ENCODE measurements at places on chromosomes 7 and 10.

DNA sequence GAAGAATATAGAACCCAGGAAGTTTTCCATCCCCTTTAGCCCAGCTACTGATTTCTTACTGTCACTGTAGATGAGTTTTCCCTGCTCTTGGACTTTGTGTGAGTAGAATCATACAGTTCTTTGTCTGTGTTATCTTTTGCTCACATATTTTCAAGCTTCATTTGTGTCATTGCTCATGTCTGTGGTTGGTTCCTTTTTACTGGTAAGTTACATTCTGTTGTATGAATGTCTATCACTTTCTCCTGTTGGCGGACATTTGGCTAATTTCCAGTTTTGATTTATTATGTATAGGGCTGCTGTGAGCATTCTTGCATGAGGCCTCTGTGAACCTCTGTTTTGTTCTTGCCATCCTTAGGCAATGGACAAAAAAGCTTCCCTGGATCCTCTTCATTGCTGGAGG is 5.3 kb downstream of the GLRX3 start:
- DNase-seq = no peak

- no peak for DNase-seq
Observed at GRCh38 chr7:34756691-34757090, 98.7 kb downstream of the NPSR1 start.

- no peak for DNase-seq
Observed at GRCh38 chr7:76065016-76065612, 17.2 kb downstream of the MDH2 start.

GRCh38 chr10:114458955-114459354 is 54.7 kb upstream of the AFAP1L2 start:
- no peak for DNase-seq

DNA sequence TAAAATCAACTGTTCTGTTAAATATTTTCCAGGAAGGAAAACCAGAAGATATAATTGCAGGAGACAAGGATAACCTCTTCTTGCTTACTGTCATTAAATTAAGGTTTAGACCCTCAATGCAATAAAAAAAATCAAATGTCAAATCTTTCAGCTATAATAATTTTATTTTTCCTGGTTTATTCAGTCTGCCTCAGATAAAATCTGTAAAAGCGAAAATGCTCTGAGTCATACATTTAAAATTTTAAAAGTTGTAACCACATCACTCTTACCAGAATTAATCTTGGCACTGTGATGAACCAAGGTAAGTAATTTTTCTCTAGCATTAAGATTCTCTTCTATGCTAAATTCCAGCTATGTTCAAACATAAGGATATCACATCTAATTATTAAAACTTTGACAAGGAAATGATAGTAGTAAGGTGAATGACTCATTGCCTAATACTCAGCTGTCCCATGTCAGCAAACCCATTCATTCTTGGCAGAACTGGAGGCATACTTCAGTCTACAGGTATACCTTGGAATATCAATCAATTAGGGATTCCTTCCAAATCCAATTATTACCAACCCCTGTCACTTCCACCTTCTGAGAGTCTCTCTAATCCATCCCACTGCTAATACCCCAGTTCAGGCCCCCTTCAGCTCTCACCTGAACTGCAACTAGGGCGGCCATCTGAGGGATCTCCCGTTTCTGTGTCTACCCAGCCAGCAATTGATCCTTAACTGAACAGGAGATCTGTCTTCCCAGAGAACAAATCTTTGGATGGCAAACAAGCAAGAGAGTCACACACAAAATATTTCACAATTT is 434.1 kb downstream of the GRM8 start:
- DNase-seq = no peak

GRCh38 chr7:76506081-76506440 is 4.3 kb upstream of the UPK3B start:
- DNase-seq = no peak

- DNase-seq = no peak
Observed at GRCh38 chr10:129280155-129280502, 186.9 kb upstream of the MGMT start.

- peak; percentile 33 for DNase-seq
Observed at GRCh38 chr7:36280840-36281812, 108.5 kb upstream of the ANLN start.

DNA sequence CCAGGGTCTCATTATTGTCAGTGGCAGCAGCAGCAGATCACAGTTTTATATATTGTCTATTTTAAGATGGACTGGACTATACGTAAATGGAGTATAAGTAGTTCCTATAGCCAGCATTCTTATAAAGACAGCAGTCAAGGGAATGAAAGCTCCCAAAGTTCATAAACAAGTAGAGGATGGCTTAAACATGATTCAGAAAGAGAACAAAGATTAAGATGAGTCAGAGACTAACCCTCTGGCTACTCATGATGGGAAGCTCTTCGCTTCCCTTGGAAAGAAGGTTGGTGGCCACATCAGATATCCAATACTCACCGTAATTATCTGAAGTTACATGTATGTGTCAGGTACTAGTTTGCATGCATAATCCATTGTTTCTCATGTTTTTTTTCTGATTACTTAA is 277.0 kb downstream of the INHBA start:
- no peak for DNase-seq

DNA sequence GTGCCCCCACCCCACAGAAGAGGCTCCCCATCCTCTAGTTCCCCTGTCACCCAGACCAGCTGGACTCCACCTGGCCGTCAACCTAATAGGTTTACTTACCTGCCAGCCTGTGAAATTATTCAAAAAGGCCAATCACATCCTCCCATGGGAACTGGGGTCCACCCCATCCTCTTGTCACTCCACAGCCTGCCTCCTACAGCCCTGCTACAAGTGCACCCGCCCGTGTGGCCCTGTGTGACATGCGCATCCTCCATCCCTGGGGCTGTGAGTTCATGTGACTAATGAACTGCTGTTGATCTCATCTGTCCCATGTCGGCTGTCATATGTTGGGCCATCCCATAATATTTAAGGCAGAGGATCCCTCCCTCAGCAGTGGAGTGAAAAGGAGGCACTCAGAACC is 39.4 kb downstream of the AOC1 start:
- no peak for DNase-seq

- DNase-seq = no peak
Observed at GRCh38 chr7:41652267-41652666, 50.6 kb downstream of the INHBA start.

DNA sequence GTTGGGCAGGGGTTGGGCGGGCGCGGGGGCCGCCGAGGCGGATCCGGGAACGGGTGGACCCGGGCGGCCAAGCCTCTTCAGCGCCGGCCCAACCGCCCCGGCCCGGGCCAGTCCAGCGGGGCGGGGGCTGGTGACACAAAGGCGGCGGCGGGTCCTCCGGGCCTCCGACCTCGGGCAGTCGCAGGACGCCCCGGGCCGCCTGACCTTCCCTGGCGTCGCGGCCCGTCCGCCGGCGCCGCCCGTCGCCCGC is 54.2 kb downstream of the METTL2B start:
- DNase-seq = no peak

GRCh38 chr10:86449926-86450558 is 71.5 kb downstream of the WAPL start:
- no peak for DNase-seq

GRCh38 chr10:1324903-1325302 is 268.7 kb downstream of the WDR37 start:
- DNase-seq = no peak

DNA sequence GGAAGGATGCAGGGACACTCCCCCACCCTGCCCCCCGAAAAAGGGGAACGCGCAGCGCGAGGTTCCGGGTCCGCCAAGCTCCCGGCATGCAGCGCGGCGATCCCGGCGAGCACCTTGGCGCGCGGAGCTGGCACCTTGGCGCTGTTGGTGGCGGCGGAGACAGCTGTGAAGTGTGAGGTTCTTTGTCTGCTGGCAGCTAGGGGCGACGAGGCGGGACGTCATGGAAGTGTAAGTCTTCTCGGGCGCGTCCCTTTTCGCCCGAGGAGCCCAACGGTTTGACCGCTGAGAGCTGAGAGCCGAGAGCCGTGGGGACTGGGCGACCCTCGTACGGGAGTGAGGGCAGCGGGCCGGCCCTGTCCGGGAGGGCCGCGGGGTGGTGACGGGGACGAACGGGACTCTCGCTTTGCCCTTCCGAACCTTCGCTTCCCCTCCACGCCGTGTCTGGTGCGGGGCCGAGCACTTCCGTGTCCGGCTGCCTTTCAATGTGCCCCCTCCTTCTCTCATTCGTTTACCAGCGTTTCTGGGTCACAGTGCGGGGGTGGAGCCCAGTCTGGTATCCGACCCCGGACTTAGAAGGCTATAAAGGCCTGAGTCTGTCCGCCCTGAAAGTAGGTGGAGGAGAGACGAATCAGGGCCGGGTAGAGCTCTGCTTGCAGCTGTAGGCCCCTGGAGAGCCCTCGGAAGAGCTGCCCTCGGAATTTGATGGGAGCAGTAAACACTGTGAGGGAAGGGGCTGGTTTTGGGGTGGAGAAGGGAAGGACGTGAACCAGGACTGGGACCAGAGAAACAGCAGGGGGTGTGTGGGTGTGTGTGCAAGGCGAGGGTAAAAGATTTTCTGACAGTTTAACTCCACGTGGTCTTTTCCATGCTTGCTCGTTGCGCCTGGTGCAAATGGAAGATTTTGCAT is at the start of gene CRCP:
Gene CRCP, plus strand, starts transcription at position 105 of the 907 bp plus-strand sequence. Its CDS starts 116 bp downstream, at position 221.
- DNase-seq = peak; percentile 34

DNA sequence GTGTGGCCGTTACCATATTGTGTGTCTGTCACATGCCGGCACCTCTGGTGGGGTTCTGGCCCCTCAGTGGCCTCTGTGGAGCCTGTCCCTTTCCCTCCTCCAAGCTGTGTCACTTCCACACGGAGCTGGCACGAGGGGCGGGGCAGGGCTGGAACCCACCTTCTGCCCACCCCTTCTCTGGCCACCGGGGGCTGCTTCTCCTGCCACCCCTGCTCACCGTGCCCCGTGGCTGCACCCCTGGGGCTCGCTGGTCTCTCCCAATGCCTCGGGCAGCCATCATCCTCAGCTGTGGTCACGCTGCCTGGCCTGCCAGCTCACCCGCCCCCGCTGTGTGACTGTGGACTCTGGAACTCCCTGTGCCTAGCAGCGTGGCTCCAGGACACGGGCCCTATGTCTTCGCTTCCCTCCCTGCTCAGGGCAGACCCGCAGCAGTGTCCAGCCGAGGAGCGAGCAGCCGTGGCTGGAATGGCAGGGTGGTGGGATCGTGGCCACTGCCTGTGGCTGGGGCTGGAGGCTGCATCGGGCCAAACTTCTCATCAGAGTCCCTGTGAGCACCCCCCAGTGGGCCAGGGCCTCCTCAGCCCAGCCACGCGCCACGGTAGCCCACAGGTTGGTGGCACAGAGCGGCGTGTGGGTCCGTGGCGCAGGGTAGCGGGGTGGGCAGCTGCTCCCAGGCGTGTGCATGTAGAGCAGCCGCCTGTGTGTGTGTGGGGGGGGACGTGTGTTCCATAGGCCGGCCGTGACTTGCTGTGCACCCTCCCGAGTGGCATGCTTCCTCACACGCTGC is 8.1 kb downstream of the TTYH3 start:
- DNase-seq = no peak

DNA sequence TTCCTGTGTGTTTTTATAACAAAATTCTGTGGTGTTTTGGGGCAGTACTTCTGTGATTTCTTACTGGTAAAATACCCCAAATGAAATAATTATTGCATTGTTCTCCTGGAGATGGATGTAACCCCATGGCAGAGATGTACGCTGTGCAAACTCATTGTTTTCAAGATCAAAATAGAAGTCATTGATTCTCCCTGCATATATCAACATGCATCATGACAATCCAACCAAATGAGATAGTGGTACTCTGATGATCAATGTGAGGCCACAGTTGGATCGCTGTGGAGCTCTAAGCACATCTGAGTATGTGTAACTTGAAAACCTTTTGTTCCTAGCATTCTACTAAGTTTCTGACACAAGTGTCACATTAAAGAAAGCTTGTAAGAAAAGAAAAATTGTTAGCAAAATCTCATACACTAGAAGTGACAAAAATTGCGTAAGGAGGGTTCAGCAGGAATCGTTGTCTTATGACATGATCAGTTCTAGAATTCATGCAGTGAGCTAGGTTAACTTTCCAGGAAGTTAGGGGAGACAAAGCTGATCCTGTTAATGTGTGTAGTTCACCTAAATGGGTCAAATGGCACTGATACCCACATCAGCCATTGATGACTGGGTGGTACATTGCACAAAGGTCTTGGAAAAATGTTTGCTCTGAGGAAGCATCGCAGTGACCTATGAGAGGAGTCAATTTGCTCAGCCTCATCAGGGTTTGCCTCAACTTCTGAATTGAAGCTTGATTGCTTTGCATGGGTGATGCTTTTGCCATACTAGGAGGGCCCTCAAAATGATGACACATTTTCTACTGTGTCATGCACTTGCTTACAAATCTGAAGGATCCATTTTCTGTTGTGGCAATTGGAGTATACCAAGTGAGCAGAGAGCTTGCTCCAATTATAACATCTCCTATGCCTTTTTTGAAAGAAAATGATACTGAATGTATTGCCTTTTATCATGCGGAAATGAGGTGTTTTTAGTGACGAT is 145.1 kb downstream of the PLXDC2 start:
- no peak for DNase-seq

DNA sequence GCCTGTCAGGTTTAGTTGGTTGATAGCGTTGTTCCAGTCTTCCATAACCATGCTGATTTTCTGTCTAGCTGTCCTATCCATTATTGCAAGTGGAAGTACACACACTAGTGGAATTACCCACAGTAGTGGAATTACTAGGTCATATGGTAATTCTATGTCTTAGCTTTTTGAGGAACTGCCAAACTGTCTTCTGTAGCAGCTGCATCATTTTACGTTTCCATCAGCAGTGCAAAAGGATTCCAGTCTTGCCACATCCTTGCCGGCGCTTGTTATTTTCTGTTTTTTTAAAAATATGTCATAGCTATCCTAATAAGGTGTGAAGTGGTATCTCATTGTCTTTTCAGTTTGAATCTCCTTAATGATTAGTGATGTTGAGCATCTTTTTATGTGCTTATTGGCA is 17.2 kb upstream of the RHBDD2 start:
- no peak for DNase-seq

DNA sequence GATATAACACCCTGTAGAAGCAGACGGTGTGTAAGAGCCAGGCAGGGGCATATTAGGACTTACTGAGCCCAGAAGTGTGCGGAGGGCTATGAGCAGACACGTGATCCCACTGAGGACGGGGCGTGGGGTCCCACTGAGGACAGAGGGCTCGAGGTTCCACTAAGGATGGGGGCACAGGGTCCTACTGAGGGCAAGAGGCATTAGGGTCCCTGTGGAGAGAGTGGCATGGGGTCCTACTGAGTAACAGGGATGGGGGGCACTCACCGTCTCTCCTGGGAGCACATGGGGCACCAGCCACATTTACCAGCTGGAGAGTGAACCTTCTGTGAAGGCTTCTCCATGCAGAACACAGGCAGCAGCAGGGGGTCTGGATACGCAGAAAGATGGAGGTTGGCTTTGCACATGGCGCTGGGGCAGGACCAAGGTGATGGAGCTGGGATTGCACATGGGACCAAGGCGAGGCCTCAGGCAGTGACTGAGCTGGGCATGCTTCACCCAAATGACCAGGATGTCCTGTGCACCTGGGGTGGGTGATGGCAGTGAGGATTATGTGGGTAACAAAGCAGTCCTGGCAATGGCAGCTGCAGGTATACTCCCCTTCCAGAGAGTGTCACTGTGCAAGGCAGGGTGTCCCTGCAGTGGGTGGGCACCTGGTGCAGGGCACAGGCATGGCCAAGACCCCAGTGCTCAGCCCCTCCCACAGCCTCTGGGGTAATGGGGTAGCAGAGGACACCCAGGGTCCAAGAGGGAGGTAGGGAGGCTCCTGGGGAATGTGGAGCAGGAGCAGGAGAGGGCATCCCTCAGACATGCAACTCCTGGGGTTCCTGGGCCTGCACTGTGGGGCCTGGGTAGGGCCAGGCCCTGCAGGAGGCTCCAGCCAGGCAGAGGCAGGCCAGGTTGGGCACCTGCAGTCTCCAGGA is 278.1 kb downstream of the TCERG1L start:
- no peak for DNase-seq
